ENCODE measurements at places on chromosomes 16 and 17.

GRCh38 chr16:28491230-28491969, 474 bp downstream of the CLN3 start:
- no peak for DNase-seq

GRCh38 chr17:3828151-3828851, 17.7 kb downstream of the NCBP3 start:
- peak; percentile 23 for DNase-seq

GRCh38 chr17:64502809-64503208, 3.3 kb downstream of the DDX5 start:
- DNase-seq, result no peak

DNA sequence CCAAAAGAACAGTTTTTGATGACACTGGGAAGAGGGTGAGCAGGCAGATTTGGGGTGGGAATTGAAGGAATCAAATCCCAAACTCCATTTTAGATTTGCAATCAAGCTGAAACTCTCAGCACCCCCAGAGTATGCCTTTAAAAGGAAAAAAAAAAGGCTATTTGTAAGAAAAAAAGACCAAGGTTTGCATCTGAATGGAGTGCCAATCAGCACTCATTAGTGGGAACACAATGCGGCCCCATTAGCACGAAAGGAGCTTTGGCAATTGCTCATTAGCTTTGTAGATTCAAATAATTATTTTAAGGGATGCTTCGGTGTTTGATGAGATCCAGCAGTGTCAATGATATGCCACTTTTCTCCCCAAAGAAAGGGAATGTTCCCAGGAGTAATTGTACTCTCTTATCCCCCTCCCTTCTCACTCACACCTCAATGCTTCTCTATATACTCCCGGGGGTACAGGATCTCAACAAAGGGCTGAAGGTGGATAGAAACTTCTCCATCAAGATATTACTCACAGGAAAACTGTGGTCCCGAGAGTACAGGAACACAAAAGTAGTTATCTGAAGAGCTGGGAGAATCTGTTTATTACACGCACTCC, 32.2 kb downstream of the CHP2 start:
- no peak for DNase-seq

DNA sequence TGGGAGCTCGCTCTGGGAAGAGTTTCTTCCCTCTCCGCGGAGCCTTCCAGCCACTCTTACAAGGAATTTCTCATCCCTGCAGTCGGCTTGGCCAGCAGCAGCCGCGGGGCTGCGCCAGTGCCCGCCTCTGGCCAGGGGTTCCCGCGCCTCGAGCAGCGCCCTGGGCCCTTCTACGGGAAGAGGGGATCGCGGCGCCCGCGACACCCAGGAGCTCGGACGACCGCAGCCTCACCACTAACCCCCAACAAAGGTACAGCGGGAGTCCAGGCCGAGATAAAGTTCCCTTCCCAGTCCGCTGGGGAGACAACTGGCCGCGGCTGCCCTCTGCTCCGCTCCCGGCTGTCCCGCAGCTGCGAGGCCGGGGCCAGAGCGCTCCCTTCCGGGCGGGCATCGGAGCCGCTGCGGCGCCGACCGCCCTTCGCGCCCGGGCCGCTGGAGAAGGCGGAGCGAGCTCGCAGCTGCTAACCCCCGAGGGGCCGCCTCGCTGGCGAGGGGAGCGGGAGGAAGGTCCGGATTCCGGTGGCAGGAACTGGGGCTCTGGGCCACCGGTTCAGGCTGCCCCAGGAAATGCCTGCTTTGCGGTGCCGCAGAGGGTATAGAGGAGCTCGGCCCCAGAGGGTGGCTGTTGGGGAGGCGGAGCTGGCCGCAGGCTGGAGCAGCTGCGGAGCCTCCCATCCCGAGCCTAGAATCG, 3.6 kb upstream of the HS3ST3B1 start:
- DNase-seq, result no peak

DNA sequence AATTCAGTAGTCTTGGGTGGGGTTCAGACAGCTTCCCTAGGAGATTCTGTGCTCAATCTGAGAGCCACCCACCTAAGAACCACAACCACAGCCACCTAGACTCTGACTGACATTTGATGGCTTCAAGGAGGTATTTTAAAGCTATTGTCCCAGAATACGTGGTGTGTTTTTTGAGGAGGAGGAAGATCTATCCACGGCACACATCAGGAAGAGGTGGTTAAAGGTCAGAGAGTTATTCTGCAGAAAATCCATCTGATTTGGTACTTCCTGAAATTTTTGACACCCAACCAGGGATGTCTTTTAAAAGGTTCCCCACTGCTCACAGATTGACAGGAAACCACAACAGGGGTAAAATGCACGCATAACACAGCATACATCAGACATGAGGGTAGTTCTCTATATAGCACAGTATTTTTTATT, 25.1 kb downstream of the SMARCE1 start:
- no peak for DNase-seq

GRCh38 chr17:58032691-58033415, 25.8 kb upstream of the SRSF1 start:
- DNase-seq, result no peak

- no peak for DNase-seq
Observed at GRCh38 chr16:72884037-72884436, 163.9 kb downstream of the ZFHX3 start.

DNA sequence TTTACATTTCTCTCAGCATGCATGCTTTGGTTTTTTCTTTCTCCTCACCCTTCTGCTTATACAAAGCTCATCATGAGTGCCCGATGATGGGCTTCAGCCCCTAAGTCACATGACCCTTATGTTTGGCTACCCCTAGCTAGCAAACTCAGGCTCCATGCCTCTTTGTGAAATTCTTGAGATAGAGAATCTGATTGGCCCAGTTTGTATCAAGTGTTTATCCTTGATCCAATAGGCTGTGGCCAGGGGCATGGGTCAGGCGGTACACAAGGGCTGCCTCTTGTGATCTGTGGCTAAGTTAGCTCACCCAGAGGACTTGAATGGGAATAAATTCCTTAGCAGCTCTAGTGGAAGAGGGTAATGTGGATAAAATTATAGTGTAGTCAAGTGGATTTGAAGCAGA, 11.5 kb upstream of the TOX3 start:
- no peak for DNase-seq

DNA sequence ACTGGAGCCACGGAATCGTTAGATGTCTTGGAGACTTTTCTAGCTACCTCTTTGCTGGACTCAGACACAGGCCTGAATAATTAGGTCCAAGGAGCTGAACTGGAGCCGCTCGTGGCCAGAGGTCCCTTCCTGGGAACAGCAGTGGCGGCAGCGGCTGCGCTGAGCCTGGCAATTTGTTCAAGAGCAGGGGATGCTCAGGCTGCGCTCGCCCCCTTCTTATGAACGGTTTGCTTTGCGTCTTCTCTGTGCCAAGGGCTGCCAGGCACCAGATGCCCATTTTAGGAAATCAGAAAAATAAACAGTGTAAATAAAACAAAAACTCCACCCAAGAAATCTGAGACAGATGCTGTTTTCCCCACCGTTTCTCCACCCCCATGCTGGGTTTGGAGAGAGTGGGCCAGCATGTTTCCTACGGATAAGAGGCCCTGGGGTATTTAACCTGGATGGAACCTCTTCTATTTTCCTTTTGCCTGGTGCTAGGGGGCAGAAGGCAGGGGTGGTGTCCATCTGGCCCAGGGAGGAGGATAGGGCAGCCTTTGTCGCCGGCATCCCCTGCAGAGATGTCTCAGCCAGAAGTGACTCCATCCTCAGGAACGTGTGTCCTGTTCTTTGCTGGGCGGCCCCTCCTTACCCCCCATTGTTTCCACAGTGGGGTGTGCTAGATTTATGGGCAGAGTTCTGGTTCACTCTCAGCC, 163.4 kb downstream of the SEC14L1 start:
- DNase-seq, result no peak

DNA sequence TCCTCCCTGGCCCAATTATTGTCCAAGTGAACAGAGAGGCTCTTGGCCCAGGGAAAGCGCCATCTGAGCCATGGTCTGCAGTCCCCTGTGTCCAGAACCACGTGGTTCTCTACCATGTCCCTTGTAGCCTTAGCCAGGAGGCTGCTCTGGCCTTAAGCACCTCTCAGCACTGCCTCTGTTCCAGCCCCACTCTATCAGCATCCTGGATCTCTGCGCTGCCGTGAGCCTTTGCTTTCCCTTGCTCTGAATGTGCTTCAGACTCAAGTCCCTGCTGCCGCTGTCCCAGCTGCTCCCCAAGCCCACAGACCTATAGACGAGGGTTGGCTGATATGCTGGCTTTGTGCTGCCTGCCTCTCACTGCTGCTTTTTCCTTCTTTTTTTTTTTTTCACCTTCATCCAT, 33.9 kb downstream of the CYB561 start:
- DNase-seq, result no peak

GRCh38 chr17:51629232-51629631, 368.9 kb downstream of the UTP18 start:
- DNase-seq, result no peak

GRCh38 chr17:57120814-57121213, 35.8 kb downstream of the AKAP1 start:
- DNase-seq, result no peak

GRCh38 chr17:79006794-79007503, 2.6 kb downstream of the CANT1 start:
- DNase-seq, result no peak

DNA sequence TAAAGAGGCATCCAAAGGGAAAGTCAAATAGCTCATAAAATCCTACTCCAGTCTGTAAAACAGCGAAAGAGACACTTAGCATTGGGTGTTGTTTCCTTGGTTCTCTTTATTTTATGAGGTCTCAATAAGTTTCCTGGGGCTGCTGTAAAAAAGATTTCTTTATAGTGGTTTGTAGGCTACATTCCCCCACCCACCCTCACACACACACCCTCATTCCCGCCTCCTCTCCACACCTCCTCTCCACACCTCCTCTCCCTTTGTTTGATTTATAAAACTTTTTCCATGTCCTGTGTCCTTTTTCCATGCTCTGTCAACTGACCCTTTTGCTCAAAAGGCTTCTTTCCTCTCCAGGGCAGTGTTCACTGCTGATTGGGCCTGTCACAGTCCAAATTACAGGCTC, 178.9 kb upstream of the SOX9 start:
- DNase-seq, result no peak

GRCh38 chr16:3243882-3244281, 8.9 kb upstream of the ZNF200 start:
- DNase-seq, result no peak

DNA sequence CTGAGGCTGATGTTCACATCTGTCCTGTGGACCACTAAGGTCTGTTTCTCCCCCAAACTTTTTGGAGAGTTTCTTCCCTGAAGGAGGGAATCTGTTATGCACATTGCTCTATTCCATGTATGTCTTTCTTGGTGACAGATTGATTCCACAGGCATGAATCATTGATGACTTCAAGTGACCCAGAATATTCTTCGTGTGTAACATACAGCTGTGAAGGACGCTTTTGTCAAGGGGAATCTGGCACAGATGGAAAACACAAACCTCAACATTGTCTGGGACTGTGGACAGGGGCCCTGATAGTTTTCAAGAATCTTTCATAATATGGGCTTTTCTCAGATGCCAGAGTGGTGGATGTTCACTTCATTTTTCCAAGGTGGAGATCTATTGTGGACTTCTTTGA, 223.1 kb upstream of the MAF start:
- DNase-seq, result no peak

DNA sequence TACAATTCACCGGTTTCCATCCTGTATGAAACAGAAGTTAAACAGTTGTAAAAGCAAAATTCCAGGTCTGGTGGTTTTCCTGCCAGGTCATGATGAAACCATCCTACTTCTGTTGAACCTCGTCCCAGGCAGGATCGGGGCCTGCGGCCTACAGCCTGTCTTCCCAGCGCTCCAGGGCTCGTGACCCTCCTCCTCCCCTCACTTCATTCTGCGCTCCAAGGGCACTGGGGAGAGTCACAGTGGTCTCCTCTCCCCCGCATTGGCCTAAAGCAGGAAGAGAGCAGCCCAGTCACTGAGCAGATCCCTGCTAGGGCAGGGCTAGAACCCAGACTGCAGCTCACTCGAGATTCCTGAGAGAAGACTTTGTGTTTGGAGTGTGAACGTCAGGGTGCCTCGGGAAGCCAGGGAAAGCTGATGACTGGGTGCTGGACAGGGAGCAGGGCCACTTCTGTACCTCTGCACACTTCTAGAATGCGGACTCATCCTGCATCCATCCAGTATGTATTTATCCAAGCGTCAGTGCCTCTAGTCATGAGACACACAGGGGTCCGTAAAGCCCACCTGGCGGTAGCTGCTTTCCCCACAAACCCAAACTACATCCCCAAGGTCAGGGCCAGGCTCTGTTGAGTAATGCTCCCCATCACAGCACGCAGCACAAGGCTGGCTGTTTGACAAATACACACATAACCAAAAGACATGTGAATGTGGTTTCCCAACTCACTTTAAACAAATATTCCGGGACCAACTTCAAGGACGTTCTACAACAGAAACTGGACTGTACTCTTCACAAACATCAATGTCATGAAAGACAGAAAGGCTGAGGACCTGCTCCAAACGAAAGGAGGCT, 1.7 kb upstream of the ITGAE start:
- peak; percentile 49 for DNase-seq

GRCh38 chr16:70746040-70746707, 54.8 kb downstream of the VAC14 start:
- DNase-seq, result no peak

GRCh38 chr17:75738218-75738802, 17.1 kb downstream of the ITGB4 start:
- DNase-seq, result no peak

- DNase-seq, result no peak
Observed at GRCh38 chr17:72997559-72997958, 94.9 kb downstream of the SLC39A11 start.

DNA sequence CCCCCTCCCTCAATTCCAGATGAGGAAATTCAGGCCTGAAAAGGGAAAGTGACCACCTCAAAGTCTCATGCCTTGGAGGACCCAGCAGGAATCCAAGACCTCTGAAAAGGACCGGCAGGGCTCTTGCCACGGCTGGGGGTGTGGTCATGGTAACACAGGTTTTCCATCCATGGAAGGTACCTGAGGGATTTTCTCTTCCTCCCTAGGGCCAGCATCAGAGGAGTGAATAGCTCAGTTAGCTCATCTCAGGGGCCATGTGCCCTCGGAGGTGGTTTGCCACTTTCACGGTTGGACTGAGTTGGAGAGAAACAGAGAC, 1.3 kb downstream of the CIITA start:
- no peak for DNase-seq

All from fibroblast of skin of left quadriceps (primary cell).